ENCODE measurements at places on chromosomes 7 and 10.

GRCh38 chr7:131203291-131203976, 124.2 kb upstream of the MKLN1 start:
- no peak for DNase-seq

GRCh38 chr7:11317766-11318165, 344.1 kb downstream of the PHF14 start:
- no peak for DNase-seq

GRCh38 chr7:158816271-158816670, 13.0 kb downstream of the ESYT2 start:
- DNase-seq: no peak

- DNase-seq: no peak
Measured at GRCh38 chr7:35993676-35994606, 159.1 kb upstream of the EEPD1 start.

- peak; percentile 4 for DNase-seq
Measured at GRCh38 chr10:28678687-28679457, 1.6 kb downstream of the BAMBI start.

DNA sequence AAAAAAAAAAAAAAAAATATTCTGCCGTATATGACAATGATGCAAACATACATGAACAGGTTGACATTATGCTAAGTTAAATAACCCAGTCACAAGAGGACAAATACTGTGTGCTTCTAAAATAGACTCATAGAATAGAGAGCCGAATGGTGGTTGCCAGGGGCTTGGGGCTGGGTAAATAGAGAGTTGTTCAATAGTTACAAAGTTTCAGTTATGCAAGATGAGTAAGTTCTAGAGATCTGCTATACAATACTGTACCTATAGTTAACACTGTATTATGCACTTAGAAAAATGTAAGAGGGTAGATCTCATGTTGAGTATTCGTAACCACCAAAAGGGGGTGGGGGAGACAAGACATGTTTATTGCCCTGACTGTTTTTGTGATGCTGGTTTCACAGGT, 77.1 kb upstream of the GNAI1 start:
- no peak for DNase-seq

GRCh38 chr7:70044064-70044463, 445.8 kb downstream of the AUTS2 start:
- DNase-seq: no peak

GRCh38 chr7:151352512-151352911, 10.9 kb downstream of the NUB1 start:
- DNase-seq: no peak

- peak; percentile 85 for DNase-seq
Measured at GRCh38 chr10:29734962-29735627, 100.3 kb upstream of the SVIL start.

DNA sequence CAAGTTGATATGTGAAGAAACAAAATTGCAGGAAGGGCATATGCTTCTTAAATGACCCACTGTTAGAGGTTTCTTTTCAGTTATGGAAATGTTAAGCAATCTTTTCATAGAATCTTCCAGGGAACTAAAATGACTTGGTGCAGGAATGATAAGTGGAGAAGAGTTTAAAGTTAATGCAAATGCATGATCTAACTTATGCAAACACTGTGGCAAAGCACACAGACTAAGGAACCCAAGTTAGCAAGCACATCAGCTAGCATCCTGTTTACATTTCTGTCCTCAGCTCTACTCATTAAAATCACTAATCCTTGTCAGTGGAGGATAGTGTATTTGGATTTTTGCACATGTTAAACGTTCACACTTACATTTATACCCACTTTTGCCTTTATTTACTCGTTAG, 9.3 kb downstream of the CLCN1 start:
- peak; percentile 30 for DNase-seq

GRCh38 chr7:130381468-130382312, 1.4 kb downstream of the CPA1 start:
- no peak for DNase-seq

DNA sequence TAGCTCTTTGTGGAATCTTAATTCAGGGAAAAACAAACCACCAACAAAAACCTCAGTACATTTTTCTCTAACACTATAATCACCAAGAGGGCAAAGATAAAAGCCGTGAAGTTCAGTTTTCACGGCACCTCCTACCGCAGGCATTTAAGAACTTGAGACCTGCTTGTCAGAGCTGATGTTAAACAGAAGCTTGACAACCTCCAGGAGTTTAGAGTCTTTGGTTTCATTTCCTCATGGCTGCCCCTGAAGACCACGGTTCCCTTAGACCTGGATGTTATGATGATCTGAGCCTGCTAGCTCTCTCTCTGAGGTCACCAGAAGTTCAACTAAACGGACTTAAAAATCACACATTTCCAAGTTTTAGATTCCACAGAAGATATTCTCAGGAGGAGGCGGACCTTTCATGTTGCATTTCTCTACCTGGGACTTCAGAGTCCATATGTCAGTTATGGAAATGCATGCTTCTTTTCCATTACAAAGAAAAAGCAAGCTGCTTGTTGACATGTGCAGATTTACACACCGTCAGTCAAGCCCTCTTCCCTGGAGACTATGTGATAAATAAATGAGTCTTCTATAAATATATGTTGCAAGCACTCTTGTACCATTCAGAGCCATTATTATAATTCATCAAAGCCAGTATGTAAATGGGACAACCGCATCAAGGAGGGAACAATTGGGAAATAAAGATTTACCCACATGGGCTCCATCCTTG, 258.0 kb downstream of the GFRA1 start:
- DNase-seq: no peak

- DNase-seq: no peak
Measured at GRCh38 chr7:27277628-27278027, 35.0 kb downstream of the EVX1 start.

DNA sequence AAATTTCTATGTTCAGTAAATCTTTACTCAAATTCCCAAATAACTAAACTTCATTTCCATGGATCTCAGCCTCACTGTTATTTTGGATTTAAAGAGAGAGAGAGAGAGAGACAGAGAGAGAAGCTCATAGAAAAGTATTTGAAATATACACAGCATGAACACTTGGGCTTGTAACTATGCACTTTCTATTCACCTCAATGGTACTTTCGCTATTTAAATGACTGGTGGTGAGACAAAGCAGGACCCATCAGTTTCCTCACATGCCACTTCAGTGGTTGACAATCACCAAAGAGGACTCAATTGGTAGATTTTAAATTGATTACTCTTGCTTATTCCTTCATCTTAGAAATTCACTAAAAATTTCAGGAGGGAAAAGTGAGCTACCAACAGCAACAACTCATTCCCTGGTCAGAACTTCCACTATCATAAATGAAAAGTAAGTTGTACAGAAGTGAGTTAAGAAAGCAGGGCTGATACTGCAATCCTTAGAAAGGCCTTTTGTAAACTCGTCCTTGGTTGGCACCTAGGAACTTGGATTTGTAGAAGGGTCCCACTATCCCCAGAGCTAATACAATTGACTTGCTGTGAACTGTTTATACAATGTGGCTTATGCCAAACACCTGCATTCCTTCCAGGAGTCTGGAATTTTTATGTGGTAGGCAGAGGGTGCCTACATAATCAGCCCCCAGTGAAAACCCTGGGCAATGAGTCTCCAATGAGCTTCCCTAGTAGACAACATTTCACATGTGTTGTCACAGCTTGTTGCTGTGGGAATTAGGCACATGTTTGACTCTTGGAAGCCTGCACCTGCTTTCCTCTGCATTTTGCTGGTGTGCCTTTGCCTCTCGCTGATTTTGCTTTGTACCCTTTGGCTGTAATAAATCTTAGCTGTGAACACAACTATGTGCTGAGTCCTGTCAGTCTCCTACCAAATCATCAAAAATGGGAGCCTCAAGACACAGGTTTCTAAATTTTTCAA, 10.8 kb downstream of the ERLIN1 start:
- no peak for DNase-seq

DNA sequence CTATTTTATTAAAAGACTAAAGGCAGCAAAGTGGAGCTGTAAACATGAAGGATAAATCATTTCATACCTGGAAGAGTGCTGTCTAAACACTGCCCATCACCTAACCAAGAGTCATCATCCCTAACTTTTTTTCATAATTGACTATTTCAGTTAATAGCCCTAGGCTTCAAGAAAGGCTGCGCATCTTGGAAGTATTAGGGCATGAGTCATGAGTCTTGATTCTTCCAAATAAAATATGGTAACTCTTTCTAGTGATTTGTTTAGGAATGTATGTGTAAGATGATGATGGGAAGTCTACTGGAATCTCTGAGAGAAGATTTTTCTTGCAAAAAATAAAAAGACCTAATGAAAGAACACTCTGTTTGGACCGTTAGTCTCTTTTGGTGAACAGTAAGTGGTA, 207.7 kb upstream of the AHR start:
- no peak for DNase-seq

- peak; percentile 70 for DNase-seq
Measured at GRCh38 chr10:125549653-125550052, 133.3 kb downstream of the TEX36 start.

DNA sequence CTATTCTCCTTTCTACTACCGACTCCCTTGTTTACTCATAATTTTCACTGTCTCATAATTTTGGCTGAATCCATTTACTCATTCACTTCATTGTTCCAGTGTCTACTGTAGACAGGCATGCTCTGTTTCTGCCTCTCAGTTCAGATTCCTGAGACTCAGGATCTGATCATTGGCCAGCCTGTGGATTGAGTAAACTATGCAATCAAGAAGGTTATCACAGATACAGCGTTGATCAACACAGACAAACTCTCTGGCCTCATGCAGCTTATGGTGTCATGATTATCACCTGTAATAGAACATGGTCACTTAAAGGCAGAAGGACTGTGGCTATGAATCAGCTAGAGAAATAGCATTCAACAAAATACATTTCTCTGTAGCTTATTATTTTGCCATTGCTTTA, 86.0 kb downstream of the SEMA3E start:
- DNase-seq: no peak

DNA sequence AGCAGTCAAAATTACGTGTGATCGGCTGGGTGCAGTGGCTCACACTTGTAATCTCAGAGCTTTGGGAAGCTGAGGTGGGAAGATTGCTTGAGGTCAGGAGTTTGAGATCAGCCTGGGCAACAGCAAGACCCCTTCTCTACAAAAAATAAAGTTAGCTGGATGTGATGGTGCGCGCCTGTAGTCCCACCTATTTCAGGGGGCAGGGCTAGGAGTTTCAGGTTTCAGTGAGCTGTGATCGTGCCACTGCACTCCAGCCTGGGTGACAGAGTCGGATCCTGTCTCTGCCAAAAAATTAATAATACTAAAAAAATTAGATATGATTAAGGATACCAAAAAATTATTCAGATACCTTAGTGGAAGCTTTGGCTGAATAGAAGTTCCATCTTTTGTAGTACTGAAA, 136.4 kb downstream of the SDK1 start:
- no peak for DNase-seq

DNA sequence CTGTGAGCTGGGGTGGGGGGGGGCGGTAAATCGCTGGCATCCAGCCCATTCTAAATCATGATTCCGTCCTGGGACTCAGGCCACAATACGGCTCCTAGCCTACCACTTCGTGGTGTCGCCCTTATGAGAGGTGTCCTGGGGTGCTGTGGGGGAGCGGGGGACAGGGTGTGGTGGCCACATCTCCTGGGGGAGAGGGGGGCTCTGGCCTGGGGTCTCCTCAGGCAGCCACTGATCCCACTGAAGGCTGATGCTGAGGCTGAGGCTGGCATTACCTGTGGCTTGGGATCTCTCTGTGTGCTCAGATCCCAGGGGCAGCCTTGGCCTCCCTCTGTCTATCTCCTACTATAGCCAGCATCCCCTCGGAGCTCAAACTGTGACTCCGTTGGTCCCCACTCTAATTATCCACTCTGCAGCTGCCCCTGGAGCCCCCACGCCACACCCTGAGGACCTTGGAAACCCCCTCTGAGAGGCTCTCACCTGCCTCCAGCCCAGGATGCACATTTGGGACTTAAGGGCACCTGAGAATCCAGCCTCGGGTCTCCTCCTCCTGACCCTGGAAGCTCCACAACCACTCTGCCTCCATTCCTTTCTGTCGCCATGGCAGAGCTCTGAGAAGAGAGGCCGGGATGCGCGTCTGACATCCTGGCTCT, 249.3 kb upstream of the TCERG1L start:
- no peak for DNase-seq

- no peak for DNase-seq
Measured at GRCh38 chr7:152330827-152331226, 105.0 kb downstream of the KMT2C start.

DNA sequence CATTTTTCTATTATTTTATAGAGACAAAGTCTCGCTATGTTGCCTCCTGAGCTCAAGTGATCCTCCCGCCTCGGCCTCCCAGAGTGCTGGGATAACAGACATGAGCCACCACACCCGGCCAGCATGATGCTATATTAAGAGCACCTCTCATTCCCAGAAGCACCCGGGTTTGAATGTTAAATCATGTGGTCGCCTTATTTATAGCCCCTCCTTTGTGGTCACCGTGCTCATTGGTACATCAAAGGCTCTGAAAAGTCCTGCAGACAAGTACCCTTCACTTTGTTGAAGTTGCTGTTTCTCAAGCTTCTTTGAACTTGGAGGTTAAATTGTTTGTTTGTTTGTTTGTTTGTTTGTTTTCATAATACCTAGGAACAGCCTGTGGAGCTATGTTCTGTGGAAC, 40.0 kb downstream of the CLIP2 start:
- no peak for DNase-seq

DNA sequence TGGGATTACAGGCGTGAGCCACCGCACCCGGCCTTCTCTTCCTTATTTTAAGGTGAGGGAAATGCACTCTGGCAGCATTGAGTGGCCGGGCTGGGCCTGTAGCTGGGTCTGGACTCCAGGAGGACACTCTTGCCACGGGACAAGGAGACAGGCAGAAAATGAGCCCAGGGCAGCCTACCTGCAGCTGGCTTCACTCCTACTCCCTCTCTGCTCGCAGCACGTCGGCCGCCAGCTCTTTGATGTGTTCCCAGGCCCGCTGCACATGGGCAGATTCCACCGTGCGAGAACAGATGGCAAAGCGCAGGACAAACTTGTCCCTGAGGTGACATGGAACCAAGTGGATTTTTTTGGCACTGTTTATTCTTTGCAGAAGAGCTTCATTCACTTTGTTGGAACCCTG, 12.9 kb upstream of the FIGNL1 start:
- no peak for DNase-seq

DNA sequence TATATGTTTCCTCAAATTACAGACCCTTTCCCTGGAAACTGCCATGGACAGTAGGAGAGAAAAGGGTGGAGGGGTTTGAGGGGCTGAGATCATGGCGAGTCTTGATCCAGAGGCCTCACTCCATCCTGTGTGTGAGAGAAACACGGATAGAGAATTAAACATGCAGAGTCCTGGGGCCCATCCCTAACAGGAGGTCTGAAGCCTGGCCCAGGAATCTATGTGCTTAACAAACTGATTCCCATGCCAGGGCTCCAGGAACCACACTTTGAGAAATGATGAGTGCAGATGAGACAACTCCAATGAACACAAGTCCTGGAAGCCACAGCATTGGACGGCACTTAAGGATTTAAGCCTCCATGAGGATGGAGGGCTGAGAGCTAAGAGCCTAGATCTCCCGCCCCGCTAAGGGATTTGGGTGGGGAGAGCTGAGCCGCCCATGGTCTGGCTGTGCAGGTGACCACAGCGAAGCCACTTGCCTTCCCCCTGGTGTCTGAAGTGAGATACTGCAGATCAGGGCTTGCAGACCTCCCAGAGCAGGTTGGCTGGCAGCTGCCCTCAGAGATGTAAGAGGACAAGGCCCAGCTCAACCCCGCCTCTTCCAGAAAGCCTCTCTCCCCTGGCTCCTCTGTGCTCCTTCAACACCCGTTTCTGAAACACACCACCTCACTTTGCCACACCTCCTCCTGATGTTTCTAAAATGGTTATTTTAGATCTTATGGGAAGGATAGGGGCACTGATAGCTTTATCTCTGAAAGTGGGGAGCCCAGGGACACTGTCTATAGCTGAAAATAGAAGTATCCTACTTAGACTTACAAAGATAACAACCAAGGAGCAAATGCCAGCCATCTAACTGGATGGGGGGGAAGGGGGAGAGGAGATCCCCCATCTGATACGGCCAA, 24.8 kb upstream of the EIF5AL1 start:
- DNase-seq: peak; percentile 50
